ENCODE measurements at places on chromosomes 2 and 18.

DNA sequence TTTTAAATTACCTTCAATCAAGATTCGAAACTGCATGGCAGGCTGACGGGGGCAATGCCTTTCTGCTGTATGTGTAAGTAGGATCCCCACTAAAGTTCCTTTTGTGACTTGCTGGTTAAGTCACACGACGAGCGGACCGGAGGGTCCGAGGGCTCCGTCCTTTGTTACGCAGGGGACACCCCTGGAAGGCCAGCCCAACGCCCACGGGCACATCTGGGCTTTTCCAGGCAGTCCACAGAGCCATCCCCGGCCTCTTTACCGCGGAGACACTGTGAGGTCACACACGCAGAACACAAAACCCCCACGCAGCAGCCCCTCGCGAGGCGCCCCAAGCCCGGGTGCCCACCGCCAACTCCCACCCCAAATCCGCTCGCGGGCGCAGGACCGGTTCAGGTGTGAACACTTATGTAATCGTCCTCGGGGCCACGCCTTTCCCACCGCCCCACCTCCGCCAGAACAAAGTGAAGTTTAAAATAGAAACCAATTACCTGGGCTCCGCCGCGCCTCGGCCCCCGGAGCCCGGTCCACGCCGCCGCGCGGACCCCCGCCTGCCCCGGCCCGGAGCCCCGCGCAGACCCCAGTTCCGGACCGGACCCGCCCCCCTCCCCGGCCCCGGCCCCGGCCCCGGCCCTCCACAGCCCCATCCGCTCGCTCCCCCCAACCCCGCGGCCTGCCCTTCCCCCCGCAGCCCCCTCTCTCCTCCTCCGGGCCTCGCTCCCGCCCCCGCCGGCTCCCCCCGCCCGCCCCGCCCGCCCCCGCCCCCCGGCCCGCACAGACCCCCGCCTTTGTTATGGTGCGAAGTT is 4.2 kb downstream of the ZNF516 start:
- DNase-seq, result peak; percentile 68

GRCh38 chr2:120586507-120587278 is 149.0 kb upstream of the GLI2 start:
- peak; percentile 73 for DNase-seq

DNA sequence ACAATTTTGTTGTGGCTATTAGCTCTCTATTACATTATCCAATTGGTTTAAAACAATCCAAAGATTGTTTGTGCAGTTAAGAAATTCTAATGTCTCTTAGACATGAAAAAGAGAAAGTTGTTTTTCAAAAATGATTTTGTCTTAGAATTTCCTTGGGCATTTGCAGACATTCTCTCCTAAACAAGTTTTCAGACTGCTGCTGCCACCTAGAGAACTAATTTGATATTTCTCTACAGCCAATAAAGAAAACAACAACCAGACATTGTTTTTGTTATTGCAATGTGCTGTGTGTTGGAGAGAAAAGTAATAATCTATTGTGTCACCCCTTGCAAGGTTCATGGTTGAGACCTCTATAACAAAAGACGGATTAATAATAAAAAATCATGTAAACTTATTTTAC is 119.0 kb upstream of the SYT4 start:
- DNase-seq, result no peak

DNA sequence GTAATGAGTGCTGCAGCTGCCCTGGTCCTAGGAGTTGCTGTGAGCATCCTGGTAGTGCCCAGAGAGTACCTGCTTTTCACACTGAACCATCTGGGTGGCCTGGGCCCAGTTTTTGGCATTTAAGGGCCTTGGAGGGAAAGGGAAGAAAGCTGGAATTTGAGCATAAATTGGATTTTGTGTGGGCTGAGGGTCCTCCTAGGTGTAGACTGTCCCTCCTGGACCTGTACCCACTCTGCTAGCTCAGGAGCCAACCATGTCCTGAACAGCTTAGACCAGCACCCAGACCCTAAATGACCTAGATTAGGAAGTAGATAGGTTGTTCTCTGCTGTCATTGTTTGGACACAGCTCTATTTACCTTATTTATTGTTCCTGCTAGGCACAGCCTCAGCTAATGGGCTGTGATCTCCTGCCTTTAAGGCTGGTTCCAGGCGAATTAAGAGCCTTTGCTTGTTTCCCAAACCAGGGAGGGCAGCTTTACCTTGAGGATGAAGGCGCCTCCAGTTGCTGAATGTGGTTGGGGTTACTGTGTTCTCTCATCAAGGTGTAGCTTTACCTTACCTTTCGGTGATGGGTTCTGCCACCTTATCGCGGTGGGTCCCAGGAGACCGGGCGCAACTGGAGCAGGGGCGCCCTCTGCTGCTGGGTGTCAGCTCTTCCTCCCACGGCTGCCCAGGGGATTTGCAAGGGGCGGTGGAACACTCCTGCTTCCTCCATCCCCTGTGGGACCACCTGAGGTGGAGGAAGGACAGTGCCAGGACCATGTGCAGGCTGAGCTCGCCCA is 34.4 kb downstream of the ITGA6 start:
- DNase-seq, result peak; percentile 59

DNA sequence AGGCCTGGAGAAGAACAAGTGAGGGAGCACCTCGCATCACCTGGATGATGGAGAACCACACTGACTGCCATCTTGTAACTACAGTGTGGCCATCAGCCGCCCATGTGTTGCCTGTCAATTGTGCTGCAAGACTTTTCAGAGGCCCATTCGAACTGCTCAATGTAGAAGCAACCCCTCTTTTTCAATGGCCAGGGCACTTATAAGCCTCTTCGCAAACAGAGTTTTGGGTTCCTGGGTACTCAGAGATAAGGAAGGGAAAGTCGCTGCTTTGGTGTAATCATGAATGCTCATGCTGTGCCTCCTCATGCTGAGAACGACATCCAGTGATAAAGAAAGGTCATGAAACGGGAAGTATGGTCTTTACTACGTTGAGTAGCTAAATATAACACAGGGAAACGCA is 143.9 kb upstream of the SLC39A10 start:
- no peak for DNase-seq

DNA sequence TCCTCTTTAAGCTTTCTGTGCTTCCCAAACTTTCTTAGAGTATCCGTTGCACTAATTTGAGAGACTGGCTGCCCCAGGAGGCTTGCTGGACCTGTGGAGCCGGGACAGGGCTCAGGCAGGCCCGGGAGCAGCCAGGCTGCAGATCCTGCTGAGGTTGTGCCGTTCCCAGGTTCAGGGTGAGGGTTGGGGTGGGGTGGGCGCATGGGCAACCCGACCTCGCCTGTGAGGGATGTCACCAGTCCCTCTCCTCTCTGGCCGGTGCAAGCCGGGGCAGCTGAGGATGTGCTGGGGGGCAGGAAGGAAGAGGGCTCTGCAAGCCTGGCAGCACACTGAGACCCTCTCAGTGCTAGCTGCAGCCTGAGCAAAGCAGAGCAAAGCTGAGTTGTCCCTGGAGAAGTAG is 57.6 kb downstream of the DYSF start:
- DNase-seq, result no peak

- DNase-seq, result no peak
Measured at GRCh38 chr2:200177971-200178911, 128.3 kb upstream of the SPATS2L start.

DNA sequence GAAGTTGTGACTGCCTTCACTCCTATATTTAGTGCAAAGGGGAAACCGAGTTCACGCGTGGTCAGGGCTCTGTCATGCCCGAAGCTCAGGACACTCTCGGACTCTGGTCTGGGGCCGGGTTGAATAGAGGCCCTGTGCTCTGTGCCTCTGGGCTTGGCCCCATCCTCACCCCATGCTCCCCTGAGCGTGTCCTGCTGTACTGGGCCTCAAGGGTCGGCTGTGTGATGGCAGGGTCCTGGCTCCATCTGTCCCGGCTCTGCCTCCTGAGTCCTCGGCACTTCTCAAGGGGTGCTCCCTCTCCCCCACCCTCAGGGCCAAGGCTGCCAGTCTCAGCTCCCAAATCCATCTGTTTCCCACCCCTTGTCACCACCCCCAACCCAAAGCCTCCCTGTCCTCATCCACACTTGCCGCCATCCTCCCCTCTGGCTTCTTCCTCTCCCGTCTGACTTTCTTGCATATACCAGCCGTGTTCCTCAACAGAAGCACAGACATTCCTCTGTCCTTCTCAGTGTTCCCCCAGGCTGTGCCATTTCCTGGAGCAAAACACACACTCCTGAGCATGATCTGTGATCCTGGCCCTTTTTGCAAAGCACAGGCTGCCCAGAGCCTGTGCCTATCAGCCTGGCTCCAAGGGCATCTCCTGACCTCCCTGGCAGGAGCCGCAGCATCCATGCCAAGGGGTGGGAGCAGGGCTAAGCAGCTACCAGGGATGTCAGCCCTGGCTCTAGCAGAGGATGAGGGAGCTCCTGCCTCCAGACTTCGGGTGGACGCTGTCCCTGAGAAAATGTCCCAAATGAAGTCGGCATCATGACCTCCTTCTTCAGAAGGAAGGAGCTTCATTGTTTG is 64.2 kb upstream of the OTOS start:
- no peak for DNase-seq

DNA sequence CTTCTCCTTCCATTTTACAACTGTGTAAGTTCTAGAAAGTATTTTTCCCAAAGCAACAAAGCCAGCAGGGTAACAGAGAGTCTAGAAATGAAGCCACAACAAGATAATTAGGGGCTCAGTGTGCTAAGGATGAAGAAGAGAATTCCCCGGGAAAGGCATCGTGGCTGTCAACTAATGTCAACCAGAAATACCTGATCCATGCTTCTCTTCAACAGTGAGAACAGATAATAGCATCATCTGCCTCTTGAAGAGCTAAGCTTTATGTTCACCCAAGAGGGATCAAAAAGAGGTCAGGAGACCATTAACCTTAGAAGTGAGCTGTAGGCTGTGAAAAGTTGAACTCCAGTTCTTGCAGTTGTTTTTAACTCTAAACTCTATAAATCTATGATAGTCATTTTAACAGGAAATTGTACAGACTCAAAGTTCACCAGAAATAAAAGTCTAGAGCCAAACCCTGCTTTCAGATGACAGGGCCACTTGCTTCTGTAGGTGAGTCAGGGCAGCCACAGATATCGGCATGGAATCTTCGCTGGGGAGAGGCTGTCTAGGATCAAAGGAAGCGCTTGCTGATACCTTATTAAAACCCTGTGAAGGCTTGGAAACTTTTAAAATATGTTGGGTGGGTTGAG is 540.7 kb upstream of the ID2 start:
- no peak for DNase-seq

DNA sequence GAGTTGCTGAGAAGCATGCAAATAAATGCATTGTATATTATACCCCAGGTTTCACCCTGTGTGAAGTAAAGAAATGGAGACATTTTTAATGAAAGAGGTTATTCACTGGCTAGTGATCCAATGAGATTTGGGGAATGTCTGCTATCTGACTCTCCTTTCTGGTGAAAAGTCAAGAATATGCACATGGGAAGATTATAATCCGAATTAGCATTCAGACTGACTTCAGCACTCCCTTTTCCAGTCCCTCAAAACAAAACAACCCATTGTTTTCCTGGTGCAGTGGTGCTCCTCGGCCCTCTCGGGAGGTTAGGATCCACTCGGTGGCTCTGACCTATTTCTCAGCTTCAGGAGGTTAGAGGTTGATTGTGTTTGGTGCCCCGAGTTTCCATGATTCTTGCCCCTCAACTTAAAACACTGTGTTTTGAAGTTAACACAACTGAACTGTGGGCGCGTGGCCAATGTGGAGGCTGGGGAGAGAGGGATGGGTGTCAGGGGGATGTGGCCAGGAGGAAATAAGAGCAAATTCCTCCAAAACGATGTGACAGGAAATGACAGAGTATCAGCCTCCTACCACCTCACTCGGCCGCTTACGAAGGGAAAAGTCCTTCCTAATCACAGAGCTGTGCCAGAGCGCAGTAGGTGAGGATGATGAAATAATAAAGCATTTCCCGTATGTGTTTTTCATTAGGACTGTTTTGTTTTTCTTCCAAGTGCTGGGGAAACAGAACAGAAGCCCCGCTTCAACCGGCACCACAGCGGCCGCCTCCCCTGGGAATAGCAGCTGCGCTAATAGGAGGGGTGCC is 440.1 kb downstream of the MTX2 start:
- DNase-seq, result peak; percentile 20

DNA sequence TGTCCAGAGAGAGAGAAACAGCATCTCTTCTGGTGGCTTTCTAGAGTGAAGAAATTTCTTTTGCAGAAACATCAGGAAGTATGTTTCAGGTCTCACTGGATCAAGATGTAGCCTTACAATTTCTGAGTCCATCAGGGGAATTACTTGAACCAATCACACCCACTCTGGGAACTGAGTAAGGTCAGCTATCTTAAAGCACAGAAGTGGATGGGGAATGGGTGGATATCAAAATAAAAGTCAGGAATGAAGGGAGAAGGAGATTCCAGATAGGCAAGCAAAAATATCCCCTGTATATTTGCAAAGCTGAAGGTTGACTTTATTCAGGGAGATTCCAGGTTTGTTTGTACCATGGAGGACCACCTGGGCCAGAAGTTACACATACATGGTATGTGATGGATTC is 188.0 kb downstream of the CYRIA start:
- DNase-seq, result no peak

- DNase-seq, result peak; percentile 65
Measured at GRCh38 chr18:9366126-9366714, 31.6 kb downstream of the TWSG1 start.

GRCh38 chr2:38418735-38419134 is 41.7 kb upstream of the ATL2 start:
- no peak for DNase-seq

DNA sequence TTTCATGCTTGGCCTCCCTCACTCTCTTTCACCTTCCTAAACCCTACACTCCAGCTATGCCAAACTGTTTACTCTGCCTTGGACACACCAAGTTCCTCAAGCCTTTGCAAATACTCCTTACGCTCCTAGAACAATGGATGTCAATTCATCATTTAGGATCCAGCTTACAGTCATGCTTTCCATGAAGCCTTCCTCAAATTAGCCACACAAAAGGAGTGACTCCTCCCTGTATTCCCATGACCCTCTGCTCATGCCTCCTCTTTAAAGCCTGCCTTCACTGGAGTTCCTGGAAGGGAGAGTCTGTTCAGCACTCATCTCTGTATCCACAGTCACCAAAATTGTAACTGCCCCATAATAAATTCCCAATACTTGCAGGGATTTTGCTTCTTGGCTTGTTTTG is 721 bp upstream of the EHD3 start:
- no peak for DNase-seq

GRCh38 chr18:23131693-23132319 is 3.5 kb upstream of the CABLES1 start:
- peak; percentile 51 for DNase-seq

DNA sequence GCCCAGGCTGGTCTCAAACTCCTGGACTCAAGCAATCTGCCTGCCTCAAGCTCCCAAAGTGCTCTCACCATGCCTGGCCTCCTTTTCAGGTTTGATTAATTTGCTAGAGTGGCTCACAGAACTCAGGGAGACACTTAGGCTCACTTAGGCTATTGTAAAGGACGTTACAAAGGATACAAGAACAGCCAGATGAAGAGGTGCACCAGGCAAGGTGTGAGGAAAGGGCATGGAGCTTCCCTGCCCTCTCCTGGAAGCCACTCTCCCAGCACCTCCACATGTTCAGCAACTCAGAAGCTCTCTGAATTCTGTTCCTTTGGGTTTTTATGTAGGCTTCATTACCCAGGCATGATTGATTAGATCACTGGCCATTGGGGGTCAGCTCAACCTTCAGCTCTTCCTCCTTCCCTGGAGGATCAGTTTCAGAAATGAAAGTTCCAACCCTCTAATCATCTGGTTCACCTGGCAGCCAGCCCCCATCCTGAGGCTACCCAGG is 78.7 kb upstream of the RGPD5 start:
- peak; percentile 54 for DNase-seq

- DNase-seq, result no peak
Measured at GRCh38 chr18:6078877-6079276, 183.6 kb upstream of the TMEM200C start.
